ENCODE measurements at places on chromosomes 3 and 15. TPM values are rescaled to one million over a fixed set of nuclear protein-coding genes. Genes with fewer than 3 reads are reported as not detected.

- no peak for DNase-seq
These were observed 179.1 kb downstream of the NSUN3 start for GRCh38 chr3:94241986-94242385.

- peak; percentile 42 for DNase-seq
These were observed 9.4 kb downstream of the SLC51B start for GRCh38 chr15:65054333-65055200.

DNA sequence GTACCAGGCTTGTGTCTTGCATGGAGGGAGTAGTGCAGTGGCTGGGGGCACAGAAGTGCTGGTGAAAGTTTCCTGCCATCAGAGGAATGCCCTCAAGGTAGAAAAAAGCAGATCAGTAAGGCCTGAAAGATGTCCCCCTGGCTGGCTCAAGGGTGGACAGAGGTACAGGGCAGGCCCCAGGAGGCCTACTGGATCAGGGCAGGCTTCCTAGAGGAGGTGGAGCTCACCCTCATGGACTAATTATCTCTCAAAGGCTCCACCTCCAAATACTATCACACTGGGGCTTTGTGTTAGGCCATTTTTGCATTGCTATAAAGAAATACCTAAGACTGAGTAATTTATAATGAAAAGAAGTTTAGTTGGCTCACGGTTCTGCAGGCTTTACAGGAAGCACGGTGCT, 7.8 kb downstream of the SPSB4 start:
- DNase-seq, result no peak

- DNase-seq, result no peak
These were observed 161.0 kb upstream of the CTDSPL start for GRCh38 chr3:37700466-37701248.

DNA sequence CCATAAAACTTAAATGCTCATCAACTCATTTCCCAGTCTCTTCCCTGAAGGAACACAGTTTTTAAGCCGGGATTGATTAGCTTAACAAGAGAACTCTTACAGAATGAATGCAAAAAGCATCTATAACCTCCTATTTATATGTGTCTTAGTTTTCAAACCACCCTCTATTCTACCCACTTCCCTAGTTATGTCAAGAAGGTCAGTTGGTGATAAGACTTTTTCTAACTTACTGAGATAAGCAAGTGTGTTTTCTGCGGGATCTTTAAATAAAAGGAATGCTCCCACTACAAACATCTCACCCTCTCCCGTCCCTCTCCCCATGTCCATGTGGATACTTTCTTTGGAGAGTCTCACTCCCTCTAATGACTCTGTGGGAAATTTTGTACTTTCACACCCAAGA, 218.5 kb downstream of the SV2B start:
- DNase-seq, result no peak

Gene SV2B
- 33.5 TPM for total RNA-seq

DNA sequence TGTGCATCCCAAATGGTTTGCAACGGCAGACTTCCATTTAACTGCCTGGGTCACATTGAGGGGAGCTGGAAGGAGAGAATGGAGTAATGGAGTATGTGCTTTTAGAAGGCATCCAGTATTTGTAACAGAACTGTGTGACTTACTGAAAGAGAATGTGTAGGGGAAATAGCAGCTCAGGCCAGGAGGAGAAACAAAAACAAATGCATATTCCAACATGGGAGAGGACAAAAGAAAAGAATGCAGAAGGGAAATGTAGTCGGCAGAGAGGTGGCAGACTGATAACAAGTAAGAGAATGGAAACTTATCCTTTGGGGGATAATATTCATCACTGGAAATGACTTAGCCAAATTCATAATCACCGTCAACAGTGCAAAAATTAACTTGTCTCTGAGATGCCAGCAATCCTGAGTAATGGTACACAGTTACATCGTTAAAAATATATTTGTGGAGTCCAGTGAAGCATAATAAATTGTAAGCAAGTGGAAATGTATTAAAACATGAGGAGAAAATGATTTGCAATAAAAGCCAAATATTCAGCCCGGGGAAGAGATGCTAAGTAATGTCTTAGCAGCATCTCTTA, 294.9 kb upstream of the SGO1 start:
- DNase-seq, result no peak

GRCh38 chr15:75673426-75674235, 25.9 kb downstream of the SNX33 start:
- no peak for DNase-seq

Measured in occipital lobe (tissue), 3 donors.